ENCODE measurements at places on chromosomes 13 and 19.

DNA sequence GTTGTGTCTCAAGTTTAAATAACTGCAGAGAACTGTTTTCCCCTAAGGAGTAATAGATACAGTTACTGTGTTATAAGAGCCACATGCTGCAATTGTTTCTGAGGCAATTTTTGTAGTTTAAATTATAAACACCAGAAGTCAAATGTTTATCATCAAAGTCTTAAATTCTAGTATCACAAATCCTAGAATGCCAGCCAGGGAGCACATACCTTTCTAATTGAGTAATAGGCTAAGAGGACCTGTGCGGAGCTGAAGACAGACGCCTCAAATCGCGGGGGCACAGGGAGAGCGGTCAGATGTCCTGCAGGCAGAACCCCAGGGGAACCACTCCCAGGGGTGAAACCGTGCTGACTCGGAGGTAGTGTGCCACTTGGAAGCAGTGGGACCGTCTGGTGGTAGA lies 65.2 kb upstream of the TNFRSF19 start:
- peak; percentile 70 for DNase-seq

GRCh38 chr13:80973721-80974120 lies 632.8 kb upstream of the SPRY2 start:
- no peak for DNase-seq

- DNase-seq = peak; percentile 36
Measured at GRCh38 chr19:11673608-11674041, 65.1 kb downstream of the ZNF823 start.

- no peak for DNase-seq
Measured at GRCh38 chr19:11198769-11199424, 1.6 kb upstream of the KANK2 start.

DNA sequence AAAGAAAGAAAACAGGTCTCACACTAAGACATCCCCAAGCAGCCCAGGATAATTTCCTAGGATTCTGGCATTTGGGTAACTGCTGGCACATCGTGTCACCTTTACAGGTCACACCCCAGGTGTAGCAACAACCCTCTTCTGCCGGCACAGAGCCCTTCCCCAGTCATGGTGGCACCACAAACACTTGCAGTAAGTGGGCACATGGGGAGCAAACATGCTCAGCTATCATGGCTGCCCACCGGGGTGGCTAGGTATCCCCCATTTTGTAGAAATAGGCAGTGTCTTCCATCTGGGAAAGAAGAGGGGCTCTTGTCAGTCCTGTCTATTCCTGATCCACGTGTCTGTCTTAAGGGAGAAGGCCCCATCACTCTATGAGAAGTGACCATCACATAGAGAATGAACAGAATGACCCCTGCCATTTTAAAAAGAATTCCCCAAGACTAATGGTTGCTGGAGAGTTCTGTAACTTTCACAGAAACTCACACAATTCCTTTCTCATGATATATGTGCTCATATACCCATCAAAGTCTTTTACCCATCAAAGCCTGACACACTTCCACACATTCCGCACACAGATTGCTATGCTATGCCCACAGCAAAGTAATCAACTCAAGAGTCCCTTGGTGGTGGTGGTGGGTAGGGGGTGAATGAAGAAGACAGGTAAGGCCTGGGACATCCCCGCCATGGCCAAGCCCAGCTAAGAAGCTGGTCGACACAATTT lies 33.3 kb downstream of the BRD4 start:
- no peak for DNase-seq

DNA sequence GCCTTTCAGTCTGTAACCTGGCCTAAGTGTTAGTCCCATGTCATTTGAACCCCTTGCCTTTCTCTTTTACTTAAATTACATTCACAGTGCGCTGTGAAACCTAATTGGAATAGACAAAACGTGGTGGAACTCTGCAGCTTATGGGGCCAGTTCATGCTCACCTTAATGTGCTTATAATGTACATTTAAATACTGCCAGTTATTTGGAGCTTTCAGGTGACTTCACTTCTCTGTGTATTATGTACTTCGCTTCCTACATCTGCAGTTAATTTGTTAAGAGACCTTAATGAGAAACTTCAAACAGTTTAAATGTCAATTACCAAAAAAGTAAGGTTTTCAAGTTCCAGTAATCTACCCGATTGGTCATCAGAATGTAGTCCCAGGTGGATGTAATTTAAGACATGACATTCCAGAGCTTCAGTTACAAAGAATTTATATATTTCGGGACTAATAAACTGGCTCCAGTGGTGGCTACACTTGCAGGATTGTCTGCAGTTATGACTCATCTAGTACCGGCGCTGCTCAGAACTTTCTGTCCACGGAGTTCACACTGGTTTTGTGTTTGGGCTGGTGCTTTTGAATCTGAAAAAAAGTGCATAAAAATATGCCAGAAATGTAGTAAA lies 125.3 kb downstream of the TM9SF2 start:
- DNase-seq = peak; percentile 67

Data from fibroblast of skin of right quadriceps (primary cell).